ENCODE measurements at places on chromosomes 1 and 21. TPM values are rescaled to one million over a fixed set of nuclear protein-coding genes. Genes with fewer than 3 reads are reported as not detected.

- no peak for DNase-seq
Measured at GRCh38 chr1:7558921-7559869, 211.9 kb upstream of the VAMP3 start.

DNA sequence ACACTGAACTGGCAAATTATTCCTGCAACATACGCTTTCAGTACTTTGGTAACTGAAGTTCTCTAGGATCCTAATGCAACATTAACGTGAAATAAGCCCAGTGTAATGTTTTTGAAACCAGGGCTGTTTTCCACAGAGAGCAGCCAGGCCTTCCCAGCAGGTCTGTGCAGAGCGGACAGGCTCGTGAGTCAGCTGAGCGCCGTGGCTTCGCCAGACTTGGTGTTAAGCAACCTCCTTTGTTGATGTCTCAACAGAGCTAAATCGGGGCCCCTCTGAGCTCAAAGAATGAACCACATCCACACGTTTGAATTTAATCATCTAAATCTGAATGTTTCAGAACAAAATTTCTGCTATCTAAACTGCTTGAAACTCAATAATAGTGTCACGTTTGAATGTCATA, 181.8 kb upstream of the FMN2 start:
- no peak for DNase-seq

The AZIN2 gene
- total RNA-seq = 2.8 TPM

The S100A11 gene
- 66.9 TPM for total RNA-seq

GRCh38 chr1:212651521-212651920, 43.0 kb downstream of the ATF3 start:
- DNase-seq = no peak

Data from left ventricle myocardium inferior (tissue), 1 donor.